ENCODE measurements at places on chromosomes 3 and 15. TPM values are rescaled to one million over a fixed set of nuclear protein-coding genes. Genes with fewer than 3 reads are reported as not detected.

DNA sequence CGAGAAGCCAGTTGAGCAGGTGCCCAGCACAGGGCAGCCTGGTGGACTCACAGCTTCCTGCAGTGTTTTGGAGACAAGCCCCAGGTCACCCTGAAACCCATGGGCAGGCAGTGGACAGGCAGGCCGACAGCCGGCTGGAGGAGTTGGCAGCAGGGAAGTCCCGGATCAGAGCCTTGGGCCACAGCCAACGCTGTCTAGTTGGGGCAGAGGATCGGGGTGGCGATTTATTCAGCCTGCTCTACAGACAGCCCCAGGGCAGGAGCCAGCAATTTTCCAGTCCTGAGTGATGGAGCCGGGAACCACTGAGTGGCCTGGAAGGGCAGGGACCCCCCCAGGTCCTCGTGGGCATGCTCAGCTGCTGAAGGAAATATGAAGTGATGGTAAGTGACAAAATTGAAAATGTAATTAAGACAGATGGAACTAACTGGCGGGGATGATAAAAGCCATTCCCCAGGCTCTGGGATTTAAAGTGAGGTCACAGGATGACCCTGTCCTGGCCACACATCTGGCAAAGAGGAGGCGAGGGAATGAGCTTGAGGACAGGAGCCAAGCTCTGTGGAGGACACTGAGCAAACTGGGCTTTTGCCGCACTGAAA is 34.4 kb upstream of the TBC1D21 start:
- no peak for DNase-seq

GRCh38 chr15:41783296-41783695 is 9.0 kb downstream of the MAPKBP1 start:
- no peak for DNase-seq

GRCh38 chr3:146903927-146904326 is 298.8 kb upstream of the PLSCR5 start:
- DNase-seq, result no peak

KLF13 gene
- polyA plus RNA-seq, result 15.7 TPM

- no peak for DNase-seq
Observed at GRCh38 chr3:71936681-71937080, 151.7 kb upstream of the PROK2 start.

DNA sequence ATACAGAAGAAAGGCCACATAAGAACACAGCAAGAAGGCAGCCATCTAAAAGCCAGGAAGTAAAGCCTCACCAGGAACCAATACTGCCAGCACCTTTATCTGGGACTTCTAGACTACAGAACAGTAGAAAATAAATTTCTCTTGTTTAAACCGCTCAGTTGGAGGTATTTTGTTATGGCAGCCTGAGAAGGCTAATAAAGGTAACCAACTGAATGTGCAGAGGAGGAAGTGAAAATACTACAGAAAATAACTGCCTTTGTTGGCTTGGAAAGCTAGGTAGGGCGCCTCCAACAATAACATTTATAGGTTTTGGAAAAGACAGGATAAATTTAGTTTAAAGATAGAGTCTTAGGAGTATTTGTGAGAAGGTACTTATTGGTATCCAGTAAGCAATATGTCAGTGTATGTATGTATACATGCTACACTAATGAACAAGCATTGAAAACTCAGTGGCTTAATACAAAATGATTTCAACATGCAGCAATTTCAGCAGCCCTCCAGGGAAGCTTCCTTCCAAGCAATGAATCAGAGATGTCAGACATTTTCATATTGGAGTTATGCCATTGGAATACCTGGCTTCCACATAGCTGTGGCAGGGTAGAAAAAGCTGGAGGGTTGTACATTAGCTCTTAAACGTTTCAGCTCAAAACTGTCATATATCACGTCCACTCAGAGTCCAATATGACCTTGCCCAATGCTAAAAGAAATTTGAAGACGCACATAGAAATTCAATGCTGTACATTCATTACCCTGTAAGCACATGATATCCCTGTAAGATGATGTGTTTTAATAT is 48.9 kb downstream of the ZBBX start:
- DNase-seq, result no peak

COLQ gene
- 2.3 TPM for polyA plus RNA-seq

MYZAP gene
- 0.41 TPM for polyA plus RNA-seq

HYAL1 gene
- polyA plus RNA-seq, result 5.4 TPM

SLC24A5 gene
- not detected for polyA plus RNA-seq

BNC1 gene
- polyA plus RNA-seq, result 0.53 TPM

- DNase-seq, result no peak
Observed at GRCh38 chr3:60703956-60704736, 547.1 kb downstream of the FHIT start.

DNA sequence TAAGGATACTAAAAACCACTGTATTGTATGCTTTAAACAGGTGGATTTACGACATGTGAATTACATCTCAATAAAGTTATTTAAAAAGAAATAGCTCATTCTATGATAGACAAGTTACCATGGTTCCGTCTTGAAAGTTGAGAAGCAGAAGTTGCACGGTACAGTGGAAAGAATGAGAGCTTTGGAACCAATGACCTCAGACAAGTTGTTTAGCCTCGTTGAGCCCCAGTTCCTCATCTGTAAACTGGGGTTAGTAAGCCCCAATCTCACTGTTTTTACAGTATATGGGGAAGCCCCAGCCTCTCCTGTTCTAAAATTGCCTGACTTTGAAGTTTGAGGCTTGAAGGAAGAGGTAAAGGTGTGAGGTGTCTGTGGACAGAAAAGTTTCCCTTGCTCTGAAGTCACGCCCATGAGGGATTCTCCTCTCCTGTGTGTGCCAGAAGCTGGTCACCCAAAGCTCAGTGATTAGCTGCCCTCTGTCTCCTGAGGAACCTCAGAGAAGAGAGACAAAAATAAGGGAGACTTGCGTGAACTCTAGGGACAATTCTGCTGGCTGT is 10.0 kb downstream of the CRYGS start:
- DNase-seq, result no peak

DNA sequence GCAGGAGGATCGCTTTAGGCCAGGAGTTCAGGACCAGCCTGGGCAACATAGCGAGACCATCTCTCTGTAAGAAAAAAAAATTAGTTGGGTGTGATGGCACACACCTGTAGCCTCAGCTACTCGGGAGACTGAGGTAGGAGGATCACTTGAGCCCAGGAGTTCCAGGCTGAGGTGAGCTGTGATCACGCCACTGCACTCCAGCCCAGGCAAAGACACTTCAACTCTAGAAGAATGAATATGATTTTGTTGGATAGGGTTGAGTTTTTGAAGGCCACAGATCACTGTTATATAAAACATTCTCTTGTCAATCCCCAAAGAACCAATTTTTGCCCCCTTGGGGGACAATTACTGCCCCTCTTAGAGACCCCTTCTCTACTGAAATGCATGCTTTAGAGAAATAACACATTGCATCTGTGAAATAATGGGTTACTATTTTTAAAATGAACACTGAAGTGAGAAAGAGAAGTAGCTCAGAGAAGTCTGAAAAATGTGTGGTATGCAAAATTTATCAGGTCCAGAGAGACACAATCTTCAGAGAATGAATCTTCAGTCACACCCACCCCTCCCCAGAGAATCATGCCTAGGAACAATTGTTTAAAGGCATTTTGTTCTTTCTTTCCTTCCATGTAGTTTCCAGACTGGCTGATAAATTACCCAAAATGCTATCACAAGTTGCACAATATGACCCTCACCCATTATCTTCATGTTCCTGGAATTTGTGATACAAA is 42.7 kb downstream of the METTL6 start:
- no peak for DNase-seq

CD276 gene
- 158 TPM for polyA plus RNA-seq

DNA sequence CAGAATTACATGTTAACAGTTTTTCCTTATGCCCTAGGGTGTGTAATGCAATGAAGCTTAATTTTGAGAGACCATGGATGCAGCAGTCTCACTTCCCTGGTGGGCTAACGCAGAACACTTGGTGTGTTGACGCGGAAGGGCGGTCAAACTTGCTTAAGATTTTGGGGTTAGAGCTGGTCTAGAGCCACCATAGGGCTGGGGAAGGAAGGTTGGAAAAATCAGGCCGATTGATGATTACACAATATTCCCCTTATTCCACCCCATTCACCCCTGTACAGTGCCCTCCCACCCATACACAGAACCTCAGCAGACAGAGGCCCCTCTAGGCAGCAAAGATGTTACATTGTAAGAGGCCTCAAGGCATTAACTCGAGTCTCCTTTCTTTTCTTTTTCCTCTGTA is 24.3 kb downstream of the VGLL4 start:
- no peak for DNase-seq

FSTL1 gene
- 158 TPM for polyA plus RNA-seq

- DNase-seq, result no peak
Observed at GRCh38 chr3:45139372-45140140, 6.6 kb downstream of the CDCP1 start.

TRH gene
- polyA plus RNA-seq, result 0.03 TPM

DNA sequence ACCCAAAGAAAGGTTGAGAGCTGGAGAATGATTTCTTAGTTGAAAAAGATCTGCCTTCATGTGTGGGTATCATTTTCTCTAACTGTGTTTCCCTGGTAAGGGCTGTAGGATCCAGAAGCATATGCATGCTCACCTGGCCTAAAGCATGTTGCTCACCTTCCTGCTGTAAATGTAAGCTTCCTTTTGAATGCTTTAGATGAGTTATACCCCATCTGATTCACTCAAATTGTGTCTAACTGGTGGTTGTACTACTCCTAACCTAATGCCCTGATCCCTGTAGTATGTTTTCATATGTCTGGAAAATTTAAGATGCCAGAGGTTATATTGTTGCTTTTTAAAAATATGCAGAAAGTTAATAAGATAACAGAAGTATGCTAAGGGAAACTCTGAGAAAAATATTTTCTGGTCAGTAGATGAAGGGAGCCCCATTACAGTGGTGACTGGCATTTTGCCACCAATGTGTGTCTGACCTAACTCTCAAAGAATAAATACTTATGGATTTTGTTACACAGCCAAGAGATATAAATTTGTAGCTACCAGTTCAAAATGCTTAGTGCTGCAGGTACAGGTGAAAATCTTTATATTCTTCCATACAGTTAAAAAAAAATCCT is 7.7 kb downstream of the FILIP1L start:
- DNase-seq, result no peak

- DNase-seq, result no peak
Observed at GRCh38 chr15:63544258-63545026, 40.0 kb downstream of the USP3 start.

- no peak for DNase-seq
Observed at GRCh38 chr3:160806094-160806493, 50.1 kb downstream of the PPM1L start.

NPAP1 gene
- 0.06 TPM for polyA plus RNA-seq

DNA sequence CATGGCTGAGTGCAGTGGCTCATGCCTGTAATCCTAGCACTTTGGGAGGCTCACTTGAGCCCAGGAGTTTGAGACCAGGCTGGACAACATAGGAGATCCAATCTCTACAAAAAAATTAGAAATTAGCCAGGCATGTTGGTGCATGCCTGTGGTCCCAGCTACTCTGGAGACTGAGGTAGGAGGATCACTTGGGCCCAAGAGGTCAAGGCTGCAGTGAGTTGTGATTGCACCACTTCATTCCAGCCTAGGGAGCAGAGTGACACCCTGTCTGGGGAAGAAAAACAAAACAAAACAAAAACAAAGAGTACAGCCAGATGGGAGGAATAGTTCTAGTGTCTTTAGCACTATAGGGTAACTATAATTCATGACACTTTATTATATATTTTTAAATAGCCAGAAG is 26.2 kb upstream of the COMMD4 start:
- DNase-seq, result no peak

DNA sequence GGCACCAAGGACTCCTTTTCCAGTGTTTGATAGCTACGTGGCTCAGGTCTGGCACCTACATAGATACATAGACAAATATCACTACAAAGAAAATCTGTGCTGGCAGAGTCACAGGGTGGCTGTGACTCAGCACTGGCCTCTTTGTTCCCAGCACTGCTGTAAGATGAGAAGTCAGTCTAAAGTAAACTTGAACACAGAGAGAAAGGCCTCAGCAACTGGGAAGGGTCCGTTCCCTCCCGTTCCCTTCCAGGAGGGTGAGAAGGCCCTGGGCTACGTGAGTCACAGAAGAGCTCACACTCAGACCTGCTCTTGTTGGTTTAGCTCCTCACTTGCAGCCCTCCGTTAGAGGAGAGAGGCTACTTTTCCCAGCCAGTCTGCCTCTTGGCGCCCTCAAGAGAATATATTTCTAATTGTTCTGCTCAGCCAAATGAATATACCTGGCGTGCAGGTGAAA is 23.1 kb downstream of the ANXA2 start:
- DNase-seq, result no peak

GRCh38 chr15:101121511-101122090 is 130.2 kb downstream of the CHSY1 start:
- no peak for DNase-seq

- DNase-seq, result no peak
Observed at GRCh38 chr15:62742409-62743171, 300.0 kb upstream of the TPM1 start.

RBPMS2 gene
- polyA plus RNA-seq, result 55.8 TPM

DNA sequence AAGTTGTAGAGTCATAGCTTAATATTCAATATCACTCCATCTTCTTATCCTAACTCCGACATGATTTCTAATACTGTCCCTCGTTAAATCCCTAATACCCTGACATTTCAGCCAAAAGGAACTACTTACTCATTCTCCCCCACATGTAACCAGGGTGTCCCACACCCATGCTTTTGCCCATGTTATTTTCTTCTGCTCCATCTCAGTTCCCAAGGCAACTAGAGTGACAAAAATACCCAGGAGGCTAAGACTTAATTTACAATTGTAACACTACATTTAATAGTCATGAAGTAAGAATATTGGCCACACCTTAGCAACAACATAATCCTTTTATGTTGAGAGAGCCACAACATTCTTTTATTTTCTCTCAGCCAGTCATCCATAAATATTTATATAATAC is 248.5 kb upstream of the TGFBR2 start:
- no peak for DNase-seq

GRCh38 chr3:128485282-128486204 is 7.5 kb downstream of the GATA2 start:
- DNase-seq, result no peak

POLQ gene
- 2.5 TPM for polyA plus RNA-seq

ALPK3 gene
- 4.4 TPM for polyA plus RNA-seq

STRA6 gene
- polyA plus RNA-seq, result 21.0 TPM

CD200 gene
- 25.0 TPM for polyA plus RNA-seq

CFAP100 gene
- 0.17 TPM for polyA plus RNA-seq

DNA sequence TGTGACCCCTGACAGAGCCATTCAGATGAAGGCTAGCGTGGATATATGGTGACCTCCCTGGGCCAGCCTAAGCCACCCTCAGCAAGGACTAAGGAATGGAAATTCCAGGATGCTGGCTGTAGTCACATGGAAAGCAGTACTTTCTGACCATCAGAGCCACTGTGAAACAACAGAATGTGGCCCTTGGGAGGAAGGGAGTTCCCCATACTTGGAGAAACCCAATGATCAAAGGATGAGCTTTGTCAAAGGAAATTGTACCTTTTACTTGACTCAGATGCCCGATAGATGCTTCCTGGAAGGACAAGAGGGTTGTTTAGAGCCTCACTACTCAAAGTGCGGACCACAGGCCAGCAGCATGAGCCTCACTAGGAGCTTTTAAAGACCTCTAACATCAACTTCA is 484.5 kb upstream of the PROK2 start:
- no peak for DNase-seq
